ENCODE measurements at places on chromosomes 2 and 18. TPM values are rescaled to one million over a fixed set of nuclear protein-coding genes. Genes with fewer than 3 reads are reported as not detected.

GRCh38 chr18:50107468-50107977 lies 87.4 kb downstream of the MYO5B start:
- H3K36me3 ChIP-seq = no peaks in the 10 kb centered on the region
- H3K4me3 ChIP-seq = no peak overlapping the region
- no peaks in the 10 kb centered on the region for H3K4me1 ChIP-seq

MAPK4 gene
- total RNA-seq = 3.2 TPM

GRCh38 chr18:55510809-55511208 lies 77.2 kb downstream of the TCF4 start:
- H3K27me3 ChIP-seq = no peaks in the 10 kb centered on the region
- no peak overlapping the region for H3K27ac ChIP-seq
- no peaks in the 10 kb centered on the region for H3K36me3 ChIP-seq
- no peak overlapping the region for H3K4me3 ChIP-seq
- peaks cover 9% of the 10 kb centered on the region for H3K4me1 ChIP-seq

GRCh38 chr2:231614559-231615057 lies 21.9 kb downstream of the TEX44 start:
- no peaks in the 10 kb centered on the region for H3K36me3 ChIP-seq
- H3K4me3 ChIP-seq = peak overlapping the region; percentile 38
- peak overlapping the region; percentile 99 for H3K27ac ChIP-seq
- H3K4me1 ChIP-seq = peaks cover 33% of the 10 kb centered on the region
- no peak for DNase-seq

DNA sequence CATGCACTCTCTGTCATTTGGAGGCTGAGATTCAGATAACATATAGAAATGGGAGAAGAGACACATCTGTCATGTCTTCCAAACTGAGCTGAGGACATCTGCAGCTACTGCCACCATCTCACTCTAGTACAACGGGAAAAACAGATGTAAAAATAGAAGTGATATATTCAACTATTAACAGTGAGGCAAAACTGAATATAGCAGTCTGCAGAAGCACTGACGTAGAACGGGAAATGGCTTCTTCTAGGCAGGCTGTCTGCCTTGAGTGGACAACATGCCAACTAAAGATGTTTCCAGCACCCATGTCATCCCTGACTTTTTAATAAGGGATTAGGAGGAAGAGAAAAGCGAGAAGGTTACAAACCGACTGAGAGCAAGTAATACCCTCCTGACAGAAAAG lies 51.6 kb downstream of the MRPL33 start:
- H3K4me1 ChIP-seq = no peaks in the 10 kb centered on the region
- H3K4me3 ChIP-seq = no peak overlapping the region
- no peak for DNase-seq
- no peaks in the 10 kb centered on the region for H3K27me3 ChIP-seq
- H3K27ac ChIP-seq = no peak overlapping the region
- H3K36me3 ChIP-seq = no peaks in the 10 kb centered on the region

GRCh38 chr2:239765076-239765845 lies 259.9 kb downstream of the NDUFA10 start:
- no peaks in the 10 kb centered on the region for H3K27me3 ChIP-seq
- DNase-seq = no peak
- no peak overlapping the region for H3K4me3 ChIP-seq
- H3K4me1 ChIP-seq = no peaks in the 10 kb centered on the region

GRCh38 chr2:20574930-20575329 lies 76.0 kb downstream of the HS1BP3 start:
- no peaks in the 10 kb centered on the region for H3K4me1 ChIP-seq
- DNase-seq = no peak

- no peak for DNase-seq
- H3K4me1 ChIP-seq = no peaks in the 10 kb centered on the region
- no peak overlapping the region for H3K27ac ChIP-seq
- H3K27me3 ChIP-seq = no peaks in the 10 kb centered on the region
- no peak overlapping the region for H3K4me3 ChIP-seq
Observed at GRCh38 chr2:54404270-54404669, 51.9 kb upstream of the SPTBN1 start.

ZNG1B gene
- 32.7 TPM for total RNA-seq

DNA sequence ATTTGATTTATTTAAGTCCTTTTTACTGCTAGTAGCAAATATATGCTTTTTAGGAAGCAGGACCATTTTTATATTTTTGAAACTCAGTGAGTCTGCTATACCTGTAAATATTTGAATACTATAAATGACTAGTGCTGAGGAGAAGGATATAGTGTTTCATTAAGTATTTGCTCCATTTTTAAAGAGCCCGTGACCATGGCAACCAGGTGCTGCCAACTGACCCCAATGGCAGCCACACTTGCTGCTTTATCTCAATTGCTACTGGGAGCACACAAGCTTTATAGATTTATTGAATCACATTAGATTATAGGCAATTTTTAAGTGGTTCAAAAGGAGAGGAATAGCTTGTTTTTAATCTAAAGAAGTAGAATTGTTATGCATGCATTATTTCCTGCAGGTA lies 142.0 kb downstream of the SCG2 start:
- no peaks in the 10 kb centered on the region for H3K36me3 ChIP-seq
- H3K27me3 ChIP-seq = no peaks in the 10 kb centered on the region
- DNase-seq = no peak
- H3K4me1 ChIP-seq = no peaks in the 10 kb centered on the region

DNA sequence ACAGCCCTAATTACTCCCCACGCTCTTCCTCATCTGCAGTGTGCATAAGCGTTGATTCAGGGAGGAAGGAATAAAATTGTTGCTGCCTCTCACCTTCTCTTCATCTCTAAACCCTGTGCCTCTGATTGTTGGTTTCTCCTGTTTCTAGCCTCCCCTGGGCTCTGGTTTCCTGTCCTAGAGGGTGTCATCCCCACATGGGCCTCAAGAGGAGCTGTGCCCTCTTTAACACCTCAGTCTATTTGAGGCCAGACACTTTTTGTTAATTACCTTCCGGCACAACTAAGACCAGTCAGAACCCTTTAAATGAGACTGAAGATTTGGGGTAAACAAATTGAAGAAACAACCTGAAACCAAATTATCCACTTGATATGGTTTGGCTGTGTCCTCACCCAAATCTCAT lies 9.7 kb downstream of the CTAGE1 start:
- H3K27me3 ChIP-seq = no peaks in the 10 kb centered on the region
- no peaks in the 10 kb centered on the region for H3K36me3 ChIP-seq
- no peak overlapping the region for H3K4me3 ChIP-seq

DNA sequence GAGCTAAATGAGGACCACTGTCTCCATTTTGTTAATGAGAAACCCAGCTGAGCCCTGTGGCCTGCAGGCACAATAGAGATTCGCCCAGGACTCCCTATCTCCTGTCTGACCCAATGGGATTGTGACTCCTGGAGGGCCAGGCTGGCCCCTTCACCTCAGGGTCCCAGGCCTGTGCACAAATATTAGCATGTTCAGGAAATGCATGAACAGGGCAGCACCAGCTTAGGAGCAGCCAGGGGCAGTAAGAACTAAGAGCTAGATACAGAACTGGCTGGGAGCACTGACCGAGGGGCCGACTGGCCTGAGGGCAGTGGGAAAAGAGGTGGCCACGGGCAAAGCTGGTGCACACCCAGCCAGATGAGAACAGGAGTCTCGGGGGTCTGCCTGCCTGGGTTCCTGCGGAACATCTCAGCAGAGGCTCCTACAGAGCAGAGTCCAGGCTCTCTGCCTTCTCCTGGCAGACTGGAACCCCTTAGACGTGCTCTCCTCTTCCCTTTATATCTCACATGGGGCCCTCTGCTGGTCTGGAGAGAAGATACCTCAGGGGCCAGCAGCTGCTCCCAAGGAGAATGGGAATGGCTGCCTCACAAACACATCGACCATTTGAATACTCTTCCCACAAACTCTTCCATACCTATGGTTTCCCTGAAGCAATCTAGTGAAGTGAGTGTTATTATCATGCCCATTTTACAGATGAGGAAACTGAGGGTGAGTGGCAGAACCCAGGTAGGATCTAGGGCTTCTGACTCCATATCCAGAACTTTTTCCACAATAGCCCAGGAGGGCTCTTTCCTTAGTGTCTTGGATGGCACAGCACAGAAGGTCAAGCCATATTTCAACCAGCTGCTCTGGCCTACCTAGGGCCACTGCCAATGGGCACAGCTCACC lies 77.6 kb upstream of the OTOF start:
- DNase-seq = no peak
- no peak overlapping the region for H3K4me3 ChIP-seq
- H3K36me3 ChIP-seq = no peaks in the 10 kb centered on the region

DNA sequence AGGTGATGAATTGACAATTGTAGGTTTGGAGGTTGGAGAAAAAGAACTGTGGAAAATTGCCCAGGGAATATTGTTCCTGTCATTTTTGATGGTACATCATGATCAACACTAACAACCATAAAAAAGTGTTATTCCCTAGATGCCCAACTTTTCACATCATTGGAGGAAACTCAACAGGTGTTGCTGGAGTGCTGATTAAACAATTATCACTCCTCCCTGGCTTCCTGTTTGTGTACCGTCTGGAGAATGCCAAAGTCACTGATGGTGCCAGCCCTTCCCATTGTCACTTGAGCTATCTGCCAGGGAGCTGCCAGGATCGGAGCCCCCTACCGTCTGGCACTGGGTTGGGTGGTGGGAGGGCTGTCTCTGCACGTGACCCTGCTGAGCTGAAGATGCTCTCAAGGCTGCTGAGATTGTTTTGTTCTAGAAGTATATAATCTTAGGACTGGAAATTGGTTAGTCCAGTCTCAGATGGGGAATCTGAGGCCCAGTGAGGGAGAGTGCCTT lies 156.9 kb downstream of the PRKCE start:
- no peak for DNase-seq
- no peaks in the 10 kb centered on the region for H3K27me3 ChIP-seq
- no peaks in the 10 kb centered on the region for H3K36me3 ChIP-seq
- no peak overlapping the region for H3K4me3 ChIP-seq
- no peak overlapping the region for H3K27ac ChIP-seq
- no peaks in the 10 kb centered on the region for H3K4me1 ChIP-seq

GRCh38 chr2:240412975-240413812 lies 22.3 kb upstream of the GPC1 start:
- H3K36me3 ChIP-seq = no peaks in the 10 kb centered on the region
- no peak for DNase-seq
- H3K27ac ChIP-seq = no peak overlapping the region
- no peaks in the 10 kb centered on the region for H3K4me1 ChIP-seq
- no peaks in the 10 kb centered on the region for H3K27me3 ChIP-seq

- no peaks in the 10 kb centered on the region for H3K4me1 ChIP-seq
- H3K27me3 ChIP-seq = no peaks in the 10 kb centered on the region
- H3K36me3 ChIP-seq = no peaks in the 10 kb centered on the region
- no peak overlapping the region for H3K4me3 ChIP-seq
- no peak overlapping the region for H3K27ac ChIP-seq
- no peak for DNase-seq
Observed at GRCh38 chr2:13001408-13001807, 284.7 kb downstream of the TRIB2 start.

ZSWIM2 gene
- not detected for total RNA-seq

- H3K4me3 ChIP-seq = no peak overlapping the region
- H3K36me3 ChIP-seq = no peaks in the 10 kb centered on the region
- no peak overlapping the region for H3K27ac ChIP-seq
- H3K27me3 ChIP-seq = no peaks in the 10 kb centered on the region
Observed at GRCh38 chr2:75100801-75101151, 98.5 kb downstream of the TACR1 start.

- no peaks in the 10 kb centered on the region for H3K36me3 ChIP-seq
- no peak for DNase-seq
- no peaks in the 10 kb centered on the region for H3K27me3 ChIP-seq
- no peaks in the 10 kb centered on the region for H3K4me1 ChIP-seq
Observed at GRCh38 chr2:16684676-16685339, 19.2 kb upstream of the CYRIA start.

NPC1 gene
- total RNA-seq = 36.4 TPM

TMEM37 gene
- 11.0 TPM for total RNA-seq

DNA sequence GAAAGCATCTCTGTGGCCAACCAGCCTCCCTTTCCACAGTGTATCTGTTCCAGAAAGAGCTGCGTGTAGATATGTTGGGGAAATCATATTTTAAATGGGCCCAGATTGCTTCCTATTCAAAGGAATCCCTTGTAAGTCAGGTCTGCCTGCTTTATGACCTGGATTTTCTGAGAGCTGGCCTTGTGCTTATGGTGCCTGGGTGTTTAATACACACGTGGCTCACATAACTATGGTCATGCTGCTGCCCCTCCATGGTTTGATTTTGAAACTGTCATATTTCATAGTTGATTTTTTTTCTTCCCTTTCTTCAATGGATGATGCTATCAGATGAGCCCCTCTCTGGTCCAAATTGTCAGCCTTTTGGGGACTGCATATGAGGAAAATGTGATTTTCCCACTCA lies 111.5 kb upstream of the CNGA3 start:
- DNase-seq = no peak
- H3K36me3 ChIP-seq = no peaks in the 10 kb centered on the region
- no peaks in the 10 kb centered on the region for H3K4me1 ChIP-seq
- H3K27me3 ChIP-seq = no peaks in the 10 kb centered on the region
- no peak overlapping the region for H3K4me3 ChIP-seq

- no peak overlapping the region for H3K27ac ChIP-seq
- H3K27me3 ChIP-seq = no peaks in the 10 kb centered on the region
- no peak for DNase-seq
- no peaks in the 10 kb centered on the region for H3K36me3 ChIP-seq
- H3K4me3 ChIP-seq = no peak overlapping the region
Observed at GRCh38 chr18:3037423-3037915, 24.5 kb upstream of the LPIN2 start.

DNA sequence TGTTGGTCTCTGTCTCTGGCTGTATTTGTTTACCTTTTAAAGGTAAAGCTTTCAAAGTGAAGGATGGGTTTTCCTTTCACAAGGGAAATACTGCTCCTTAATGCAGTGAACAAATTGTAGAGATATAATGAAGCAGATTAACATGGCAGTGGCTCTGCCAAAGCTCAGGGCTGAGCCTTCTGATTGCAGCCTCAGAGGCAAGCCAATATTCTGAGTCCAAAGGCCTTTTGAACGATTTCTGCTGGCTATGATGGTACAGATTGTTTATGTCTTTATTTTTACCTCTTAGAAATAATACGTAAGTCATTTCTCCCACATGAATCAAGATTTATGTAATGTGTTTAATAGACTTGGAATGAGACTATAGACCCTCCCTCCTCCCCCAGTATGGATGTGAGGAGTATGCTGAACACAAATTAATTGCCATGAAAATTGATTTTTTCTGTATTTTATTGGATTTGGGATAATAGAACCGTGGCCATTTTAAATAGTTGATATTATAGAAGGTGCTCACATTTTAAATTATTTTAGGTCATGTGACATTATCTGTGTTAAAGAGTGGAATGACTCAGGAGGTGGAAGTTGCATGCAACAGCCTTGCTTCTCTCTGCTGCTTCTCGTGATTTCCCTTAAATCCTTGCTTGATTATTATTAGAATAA lies 772 bp downstream of the SCN2A start:
- H3K4me3 ChIP-seq = no peak overlapping the region
- no peaks in the 10 kb centered on the region for H3K27me3 ChIP-seq

DNA sequence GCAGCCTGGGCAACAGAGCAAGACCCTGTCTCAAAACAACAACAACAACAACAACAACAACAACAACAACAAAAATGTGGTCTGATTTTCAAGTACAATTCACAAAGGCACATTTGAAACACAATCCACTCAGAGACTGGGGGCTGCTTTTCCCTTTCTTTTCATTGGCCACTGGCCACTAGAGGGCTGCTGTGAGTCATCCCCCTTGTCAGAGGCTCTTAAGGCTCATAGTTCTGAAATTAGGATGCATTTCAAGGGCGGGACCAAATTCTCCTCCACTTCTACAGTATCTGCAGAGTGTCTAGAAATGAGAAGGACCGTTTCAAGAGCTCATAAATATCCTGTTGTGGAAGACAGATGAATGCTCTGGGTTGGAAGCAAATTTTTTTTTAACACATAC lies 285.4 kb downstream of the NRXN1 start:
- H3K27ac ChIP-seq = no peak overlapping the region
- H3K4me3 ChIP-seq = no peak overlapping the region
- no peaks in the 10 kb centered on the region for H3K4me1 ChIP-seq
- no peaks in the 10 kb centered on the region for H3K36me3 ChIP-seq

All from H1 (cell line).